ENCODE measurements at places on chromosomes 1 and 21. TPM values are rescaled to one million over a fixed set of nuclear protein-coding genes. Genes with fewer than 3 reads are reported as not detected.

GRCh38 chr1:5481889-5482288 is 510.3 kb downstream of the NPHP4 start:
- DNase-seq = no peak
- H3K4me3 ChIP-seq = no peak overlapping the region
- no peaks in the 10 kb centered on the region for H3K36me3 ChIP-seq
- H3K27me3 ChIP-seq = no peaks in the 10 kb centered on the region

DNA sequence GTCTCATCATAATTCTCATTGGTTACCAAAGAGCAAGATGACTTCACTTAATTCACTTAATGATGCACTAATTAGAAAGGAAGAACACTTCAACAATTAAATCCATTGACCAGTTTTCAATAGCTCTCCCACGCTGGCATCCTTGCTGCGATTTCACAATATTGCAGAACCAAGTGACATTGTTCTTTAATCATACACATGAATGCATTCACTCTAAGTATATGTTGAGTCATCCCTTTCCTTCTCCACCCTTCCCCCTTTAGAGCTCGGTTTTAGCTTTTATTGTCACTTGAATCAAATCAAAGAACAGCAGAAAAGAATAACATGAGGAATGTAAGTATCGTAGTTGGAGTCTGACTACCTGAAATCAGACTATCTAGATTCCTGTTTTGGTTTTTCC is 233.6 kb upstream of the FMN2 start:
- H3K36me3 ChIP-seq = no peaks in the 10 kb centered on the region
- H3K27ac ChIP-seq = no peak overlapping the region
- H3K4me3 ChIP-seq = no peak overlapping the region
- no peaks in the 10 kb centered on the region for H3K27me3 ChIP-seq

DNA sequence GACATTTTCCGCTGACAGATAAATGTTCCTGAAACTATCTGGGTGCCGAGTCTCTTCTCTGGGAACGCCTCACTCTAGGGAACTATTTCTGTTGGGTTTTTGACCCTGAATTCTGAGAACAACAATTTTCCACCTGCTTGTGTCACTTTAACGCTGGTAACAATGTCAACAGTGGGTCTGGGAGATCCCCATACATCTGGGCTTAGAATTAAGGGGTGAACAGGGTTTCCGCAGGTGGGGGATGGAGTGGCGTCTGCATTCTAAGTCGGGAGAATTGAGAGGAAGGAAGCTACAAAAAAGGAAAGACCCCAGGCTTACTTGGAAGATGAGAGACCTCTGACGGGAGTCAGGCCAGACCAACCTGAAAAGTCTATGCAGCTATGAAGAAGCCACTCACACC is 8.7 kb downstream of the CD247 start:
- no peak for DNase-seq
- H3K4me1 ChIP-seq = no peaks in the 10 kb centered on the region
- H3K36me3 ChIP-seq = no peaks in the 10 kb centered on the region

DNA sequence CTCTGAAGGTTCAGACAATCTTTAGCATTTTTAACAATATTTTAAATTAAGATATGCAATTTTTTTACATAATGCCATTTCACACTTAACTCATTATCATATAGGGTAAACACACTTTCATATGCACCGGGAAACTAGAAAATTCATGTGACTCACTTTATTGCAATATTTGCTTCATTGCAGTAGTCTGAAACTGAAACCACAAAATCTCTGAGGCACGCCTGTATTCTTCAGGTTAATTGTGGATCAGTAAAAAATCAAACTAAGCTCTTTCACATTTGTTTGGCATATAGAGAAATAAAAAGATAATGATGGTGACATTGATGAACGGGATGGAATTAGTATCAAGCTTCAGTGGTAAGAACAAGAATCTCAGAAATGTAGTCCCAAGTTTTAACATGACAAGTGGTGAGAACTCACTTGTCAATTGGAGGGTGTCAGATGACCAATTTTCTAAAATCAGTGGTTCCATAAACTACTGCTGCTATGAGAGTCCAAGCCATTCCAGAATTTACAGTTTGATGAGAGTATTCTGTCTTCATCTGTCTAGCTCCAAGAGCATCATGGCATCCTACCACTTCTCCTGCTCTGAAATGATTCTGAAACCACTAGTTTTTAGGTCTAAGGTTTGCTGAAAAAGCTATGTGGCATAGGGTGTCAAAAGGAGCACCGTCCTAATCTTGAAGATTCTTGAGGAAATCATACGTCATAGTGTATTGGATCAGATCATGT is 281.0 kb downstream of the PTPRC start:
- no peaks in the 10 kb centered on the region for H3K27me3 ChIP-seq
- H3K4me1 ChIP-seq = no peaks in the 10 kb centered on the region
- H3K27ac ChIP-seq = no peak overlapping the region
- no peak overlapping the region for H3K4me3 ChIP-seq
- H3K36me3 ChIP-seq = no peaks in the 10 kb centered on the region

DNA sequence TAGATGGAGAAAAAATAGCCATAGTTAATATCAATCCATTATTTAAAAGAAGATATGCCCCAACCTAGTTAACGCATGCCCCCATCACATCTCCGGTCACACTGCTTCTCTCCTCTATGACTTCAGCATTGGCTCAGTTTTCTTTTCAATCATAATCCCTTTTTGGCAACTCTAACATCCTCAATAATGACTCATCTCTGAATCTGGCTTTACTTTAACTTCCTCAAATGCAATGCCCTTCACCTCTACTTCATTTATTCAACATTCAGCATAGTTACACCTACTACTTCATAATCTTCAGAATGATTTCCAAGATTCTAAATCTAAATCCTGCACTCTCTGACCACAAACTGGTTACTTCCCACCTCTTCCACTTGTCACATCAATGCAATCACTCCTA is 417.3 kb downstream of the USH2A start:
- H3K27me3 ChIP-seq = no peaks in the 10 kb centered on the region
- H3K36me3 ChIP-seq = no peaks in the 10 kb centered on the region
- DNase-seq = no peak
- H3K27ac ChIP-seq = no peak overlapping the region

- H3K27me3 ChIP-seq = no peaks in the 10 kb centered on the region
- H3K27ac ChIP-seq = no peak overlapping the region
- no peak overlapping the region for H3K4me3 ChIP-seq
- no peaks in the 10 kb centered on the region for H3K4me1 ChIP-seq
- DNase-seq = no peak
- no peaks in the 10 kb centered on the region for H3K36me3 ChIP-seq
Observed at GRCh38 chr1:223403184-223403815, 10.1 kb downstream of the CCDC185 start.

DNA sequence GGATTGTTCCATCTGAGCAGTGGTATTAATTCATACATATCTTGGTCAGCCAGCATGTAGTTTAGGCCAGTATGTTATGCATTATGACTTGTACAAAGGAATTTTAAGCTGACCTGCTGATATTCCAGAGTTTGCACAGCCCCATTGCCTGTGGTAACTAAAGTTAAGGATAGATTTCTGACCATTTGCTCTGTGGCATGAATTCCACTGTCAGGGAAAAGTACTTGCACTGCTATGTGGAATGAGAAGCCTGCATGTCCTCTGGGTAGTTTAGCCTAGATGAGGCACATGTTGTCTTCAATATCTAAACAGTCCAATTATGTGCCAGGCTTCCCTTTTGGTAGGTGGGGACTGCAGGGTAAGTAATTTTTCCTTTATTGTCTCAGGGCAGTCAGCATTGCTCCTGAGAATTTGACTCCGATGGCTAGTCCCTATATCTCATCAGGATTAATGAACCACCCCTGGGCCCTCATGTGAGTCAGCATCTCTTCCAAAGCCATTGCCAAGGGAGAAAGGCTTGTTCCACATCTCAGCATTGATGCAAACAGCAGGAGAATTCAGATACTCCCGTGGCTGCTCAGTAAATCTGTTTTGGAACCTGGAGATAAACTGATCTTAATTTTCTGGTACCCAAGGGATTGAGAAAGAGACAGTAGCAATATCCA is 30.2 kb downstream of the NEK7 start:
- no peaks in the 10 kb centered on the region for H3K36me3 ChIP-seq
- no peaks in the 10 kb centered on the region for H3K27me3 ChIP-seq
- no peak for DNase-seq
- H3K27ac ChIP-seq = no peak overlapping the region
- peaks cover 28% of the 10 kb centered on the region for H3K4me1 ChIP-seq
- no peak overlapping the region for H3K4me3 ChIP-seq

GRCh38 chr1:211372463-211372862 is 45.8 kb downstream of the TRAF5 start:
- no peak overlapping the region for H3K27ac ChIP-seq
- no peak overlapping the region for H3K4me3 ChIP-seq
- H3K4me1 ChIP-seq = peaks cover 5% of the 10 kb centered on the region
- no peaks in the 10 kb centered on the region for H3K27me3 ChIP-seq
- H3K36me3 ChIP-seq = peaks cover 49% of the 10 kb centered on the region

DNA sequence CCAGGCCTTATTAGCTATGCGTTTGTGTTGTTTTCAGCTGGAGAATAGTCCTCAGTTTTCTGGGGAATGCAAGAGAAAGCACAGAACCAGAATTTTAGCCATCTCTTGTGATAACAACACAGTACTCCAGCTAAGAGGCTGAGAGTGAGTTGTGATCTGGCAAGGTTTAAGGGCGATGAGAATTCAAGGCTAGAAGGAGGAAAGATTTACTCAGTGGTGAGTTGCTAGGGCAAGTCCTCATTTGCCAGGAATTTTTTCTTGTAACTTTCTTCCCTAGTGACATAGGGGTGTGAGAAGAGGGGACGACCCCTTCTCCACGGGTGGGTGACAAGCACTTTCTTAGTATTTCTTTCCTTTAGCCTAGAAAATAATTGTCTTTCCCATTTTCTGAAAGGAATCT is 53.2 kb downstream of the HHAT start:
- H3K27me3 ChIP-seq = no peaks in the 10 kb centered on the region
- H3K27ac ChIP-seq = no peak overlapping the region
- no peak overlapping the region for H3K4me3 ChIP-seq
- DNase-seq = no peak
- H3K36me3 ChIP-seq = no peaks in the 10 kb centered on the region
- H3K4me1 ChIP-seq = no peaks in the 10 kb centered on the region

DNA sequence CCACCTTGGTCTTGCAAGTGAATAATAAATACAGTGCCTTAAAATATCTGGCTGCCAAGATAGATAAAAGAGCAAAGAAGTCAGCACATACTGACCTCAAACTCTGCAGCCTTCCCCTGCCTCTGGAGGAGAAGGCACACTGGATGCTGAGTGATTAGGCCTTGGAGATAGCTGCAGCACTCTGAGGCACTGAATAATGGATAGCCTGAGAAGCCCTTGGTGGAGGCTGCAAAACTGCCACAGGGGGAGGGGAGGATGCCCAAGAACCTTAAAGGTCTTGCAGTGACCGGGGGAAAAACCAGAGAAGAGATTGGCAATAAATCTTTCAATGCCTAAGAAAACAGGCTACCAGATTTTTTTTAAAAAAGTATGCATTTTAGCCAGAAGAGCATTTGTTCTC is 167.4 kb upstream of the PRMT6 start:
- H3K36me3 ChIP-seq = no peaks in the 10 kb centered on the region
- no peak for DNase-seq
- no peaks in the 10 kb centered on the region for H3K27me3 ChIP-seq

GRCh38 chr21:33013626-33014025 is 12.1 kb upstream of the OLIG2 start:
- no peak overlapping the region for H3K4me3 ChIP-seq
- no peaks in the 10 kb centered on the region for H3K36me3 ChIP-seq
- H3K4me1 ChIP-seq = no peaks in the 10 kb centered on the region
- DNase-seq = no peak
- H3K27ac ChIP-seq = no peak overlapping the region

DNA sequence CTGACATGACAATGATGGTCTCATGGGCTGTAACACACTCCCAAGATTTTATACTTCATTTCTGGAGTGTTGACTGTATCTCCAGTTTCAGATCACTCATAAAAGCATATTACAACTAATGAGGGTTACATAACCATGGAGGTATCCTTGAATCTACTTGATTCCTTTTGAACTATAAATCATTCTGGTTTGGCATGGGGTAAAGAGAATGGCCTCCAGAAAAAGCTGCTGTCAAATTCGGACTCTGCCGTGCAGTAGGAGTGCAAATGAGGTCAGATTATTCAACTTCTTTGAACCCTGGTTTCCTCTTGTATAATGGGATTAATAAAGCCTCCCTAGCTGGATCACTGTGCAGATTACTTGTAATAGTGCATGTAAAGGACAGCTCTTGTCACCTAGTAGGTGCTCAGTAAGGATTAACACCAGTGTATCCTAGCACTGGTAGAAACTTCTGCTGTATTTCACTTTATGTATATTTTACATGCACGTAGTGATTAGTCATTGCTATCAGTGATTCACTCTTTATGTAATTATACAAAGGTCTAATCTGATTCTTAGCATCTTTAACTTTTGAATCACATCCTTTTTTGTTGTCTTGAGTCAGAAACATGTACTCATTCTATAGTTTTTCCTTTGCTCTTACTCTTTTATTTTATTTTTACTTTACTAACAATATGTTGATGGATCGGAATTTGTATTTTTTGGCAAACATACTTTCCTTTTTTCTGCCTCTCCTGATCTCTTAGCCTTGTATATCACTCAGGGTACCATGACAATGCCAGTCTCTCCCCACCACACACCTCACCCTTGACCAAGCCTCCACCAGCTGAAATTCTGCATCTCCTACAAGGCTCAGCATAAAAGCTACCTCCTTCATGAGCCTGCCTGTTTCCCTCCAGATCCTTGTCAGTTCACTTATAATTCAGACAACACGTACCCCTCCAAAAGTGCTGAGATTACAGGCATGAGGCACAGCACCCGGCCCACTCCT is 3.2 kb downstream of the LRRC8C start:
- H3K36me3 ChIP-seq = no peaks in the 10 kb centered on the region
- H3K4me1 ChIP-seq = peaks cover 26% of the 10 kb centered on the region
- H3K4me3 ChIP-seq = no peak overlapping the region
- H3K27me3 ChIP-seq = no peaks in the 10 kb centered on the region
- H3K27ac ChIP-seq = no peak overlapping the region

Gene TNNI3K
- total RNA-seq = 4.5 TPM

Gene HMGCS2
- 0.83 TPM for total RNA-seq

Gene LEFTY2
- not detected for total RNA-seq

Gene DPT
- total RNA-seq = 151 TPM

Gene AMPD2
- 28.2 TPM for total RNA-seq

Gene SERPINC1
- not detected for total RNA-seq

Gene TRIM58
- 7.3 TPM for total RNA-seq

All from esophagus muscularis mucosa (tissue), 4 donors.